ENCODE measurements at places on chromosomes 2 and 18.

GRCh38 chr2:186590759-186591505, 1.1 kb downstream of the ITGAV start:
- DNase-seq = no peak

- DNase-seq = no peak
These were observed 50.4 kb upstream of the LCLAT1 start for GRCh38 chr2:30396436-30397232.

DNA sequence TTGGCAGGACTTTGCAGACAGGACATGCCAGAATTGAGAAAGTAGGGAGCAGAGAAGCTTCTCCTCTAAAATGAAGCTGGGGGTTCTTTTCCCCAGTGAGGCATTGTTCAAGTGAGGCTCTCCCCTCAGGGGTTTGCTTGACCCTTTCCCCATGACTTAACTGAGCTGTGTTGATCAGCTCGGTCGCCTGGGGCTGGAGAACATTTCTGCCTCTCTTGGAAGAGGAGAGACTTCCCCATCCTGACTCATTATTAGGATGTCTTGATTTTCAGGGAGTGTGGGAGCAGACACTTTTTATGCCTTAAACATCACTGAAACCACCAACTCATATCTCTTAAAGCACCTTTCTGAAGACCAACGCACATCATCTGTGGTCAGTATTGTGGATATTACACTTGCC, 27.9 kb upstream of the GLI2 start:
- no peak for DNase-seq

DNA sequence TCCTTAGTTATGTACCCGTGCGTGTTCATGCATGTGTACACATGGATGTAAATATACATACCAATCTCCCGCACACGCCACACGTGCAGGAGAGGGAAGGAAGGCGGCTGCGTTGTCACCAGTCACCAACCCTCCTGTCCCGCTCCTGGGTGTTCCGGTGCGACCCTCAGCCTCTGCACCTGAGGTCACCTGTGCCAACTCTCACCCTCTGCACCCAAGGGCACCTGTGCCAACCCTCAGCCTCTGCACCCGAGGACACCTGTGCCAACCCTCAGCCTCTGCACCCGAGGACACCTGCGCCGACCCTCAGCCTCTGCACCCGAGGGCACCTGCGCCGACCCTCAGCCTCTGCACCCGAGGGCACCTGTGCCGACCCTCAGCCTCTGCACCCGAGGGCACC, 192.8 kb upstream of the SALL3 start:
- DNase-seq = no peak

DNA sequence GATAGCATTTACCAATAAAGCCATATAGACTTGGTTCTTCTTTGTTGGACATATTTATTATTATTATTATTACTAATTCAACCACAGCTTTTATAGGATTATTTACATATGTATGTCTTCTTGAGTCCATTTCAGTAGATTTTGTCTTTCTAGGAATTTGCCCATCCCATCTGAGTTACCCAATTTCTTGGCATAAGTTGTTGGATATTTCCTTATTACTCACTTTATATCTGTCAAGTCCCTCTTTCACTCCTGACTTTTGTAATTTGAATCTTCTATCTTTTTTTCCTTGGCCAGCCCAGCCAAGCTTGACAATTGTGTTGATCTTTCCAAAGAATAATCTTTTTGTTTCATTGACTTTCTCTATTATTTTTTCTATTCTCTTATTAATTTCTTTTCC, 543.7 kb downstream of the SUCLG1 start:
- no peak for DNase-seq

DNA sequence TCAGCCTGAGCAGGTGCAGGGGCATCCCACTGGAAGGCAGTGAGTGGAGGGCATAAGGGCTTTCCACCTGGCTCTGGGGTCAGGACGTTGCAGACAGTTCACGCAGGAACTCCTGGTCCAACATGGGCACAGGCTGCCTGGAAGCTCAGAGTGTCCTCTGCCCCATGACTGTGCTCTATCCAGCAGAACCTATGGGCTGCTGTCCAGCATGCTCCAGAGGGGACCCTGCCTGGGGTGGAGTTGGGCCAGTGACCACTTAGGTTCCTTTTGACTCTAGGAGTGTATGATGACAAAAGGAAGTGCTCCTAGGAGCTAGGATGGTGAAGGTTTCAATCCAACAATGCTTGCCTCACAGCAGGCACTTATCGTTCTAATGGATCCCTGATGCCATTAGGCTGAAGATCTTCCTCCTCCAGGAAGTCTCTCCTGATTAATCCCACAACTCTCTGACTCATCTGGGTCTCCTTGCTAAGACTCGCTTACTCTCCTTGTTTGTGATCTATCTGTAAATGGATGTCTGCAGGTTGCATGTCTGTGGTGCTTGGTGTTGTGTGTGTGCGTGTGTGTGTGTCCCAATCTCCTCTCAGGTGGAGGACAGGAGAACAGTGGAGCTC, 224.0 kb downstream of the CELF4 start:
- no peak for DNase-seq

All from psoas muscle (tissue), 8 donors.